T47D (cell line): ENCODE measurements at places on chromosomes 1 and 21.

DNA sequence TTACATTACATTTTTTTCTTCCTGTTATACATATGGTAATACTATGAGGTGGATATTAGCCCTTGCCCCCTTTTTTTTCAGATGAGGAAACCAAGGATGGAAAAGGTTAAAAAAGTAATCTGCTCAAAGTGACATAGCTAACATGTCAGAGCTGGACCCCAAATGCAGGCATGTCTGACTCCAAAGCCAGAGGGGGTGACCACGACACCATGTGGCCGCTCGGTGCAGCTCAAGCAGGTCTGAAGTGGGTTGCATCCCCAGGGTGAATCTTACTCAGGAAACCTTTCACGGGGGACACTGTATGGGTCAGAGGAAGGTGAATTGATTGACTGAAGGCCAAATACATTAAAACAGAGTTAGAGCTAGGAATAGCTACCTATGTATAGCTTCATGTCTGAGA, 34.8 kb downstream of the CD34 start:
- no peak for DNase-seq

GRCh38 chr1:214540324-214540723, 11.1 kb downstream of the PTPN14 start:
- no peak for DNase-seq

- DNase-seq: no peak
Measured at GRCh38 chr1:174165471-174166137, 6.3 kb downstream of the RABGAP1L start.

GRCh38 chr21:29433366-29434059, 134.8 kb downstream of the BACH1 start:
- DNase-seq: peak; percentile 85

DNA sequence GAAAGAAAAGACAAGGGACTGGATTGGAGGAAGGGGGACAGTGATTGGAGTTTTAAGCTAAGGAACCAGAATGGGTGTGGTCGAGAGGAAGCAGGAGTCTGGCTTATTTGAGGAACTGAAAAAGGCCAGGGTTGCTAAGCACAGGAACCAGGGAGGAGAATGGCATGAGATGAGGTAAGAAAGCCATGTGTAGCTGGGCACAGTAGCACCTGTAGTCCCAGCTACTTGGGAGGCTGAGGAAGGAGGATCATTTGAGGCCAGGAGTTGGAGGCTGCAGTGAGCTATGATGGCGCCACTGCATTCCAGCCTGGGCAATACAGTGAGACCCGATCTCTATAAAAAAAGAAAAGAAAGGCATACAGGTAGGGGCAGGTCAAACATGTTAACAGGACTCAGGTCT, 8.1 kb upstream of the KHDRBS1 start:
- DNase-seq: no peak

DNA sequence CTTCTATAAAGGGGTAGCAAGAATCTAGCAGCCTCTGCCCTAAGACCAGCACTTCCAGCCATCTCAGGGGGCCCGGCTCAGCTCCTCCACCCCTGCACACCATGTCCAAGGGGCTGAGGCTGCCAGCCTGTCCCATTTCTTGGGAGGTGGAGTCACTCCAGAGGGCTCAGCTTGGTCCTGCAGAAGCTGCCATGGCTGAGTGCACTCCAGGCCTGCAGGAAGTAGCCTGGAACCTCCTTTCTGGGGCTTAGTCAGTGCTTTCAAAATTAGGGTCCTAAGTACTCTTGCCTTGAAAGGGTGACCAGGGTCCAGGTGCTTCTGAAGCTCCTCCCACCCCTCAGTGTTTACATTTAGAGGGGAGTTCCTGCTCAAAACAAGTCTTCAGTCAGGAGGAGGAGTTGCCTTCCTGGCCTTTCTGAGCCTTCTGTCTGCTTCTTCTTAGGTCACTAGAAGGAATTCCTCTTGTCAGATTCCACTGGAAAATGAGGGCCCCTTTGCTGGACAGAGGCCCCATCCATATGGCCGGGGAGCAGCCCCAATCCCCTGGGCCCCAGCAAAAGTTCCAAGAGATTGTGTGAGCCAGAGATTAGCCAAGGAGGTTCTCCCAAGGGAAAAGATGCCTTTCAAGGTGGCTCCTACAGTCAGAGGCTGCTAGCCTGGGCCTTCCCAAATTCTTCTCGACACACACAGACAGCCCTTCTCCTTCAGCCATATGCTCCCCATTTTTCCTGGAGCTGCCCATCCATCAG, 128.1 kb upstream of the VAMP3 start:
- no peak for DNase-seq

- no peak for DNase-seq
Measured at GRCh38 chr1:9320520-9321479, 28.1 kb downstream of the SPSB1 start.

DNA sequence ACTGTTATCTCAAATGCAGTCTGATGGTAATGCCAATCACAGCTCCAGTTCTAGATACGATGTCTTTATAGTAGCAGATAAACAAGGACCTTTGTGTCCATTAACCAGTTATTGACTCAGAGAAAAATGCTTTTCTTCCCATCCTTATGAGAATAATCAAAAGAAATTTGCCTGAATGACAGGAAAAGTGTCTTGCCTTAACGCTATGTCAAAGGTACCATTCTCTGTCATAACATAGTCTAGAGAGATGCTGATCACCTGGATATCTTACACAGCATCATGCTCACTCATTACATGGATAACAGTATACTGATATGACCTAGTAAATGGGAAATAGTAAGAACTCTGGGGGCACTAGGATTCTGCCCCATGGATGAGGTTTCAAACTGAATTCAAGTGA, 151.7 kb upstream of the NEGR1 start:
- no peak for DNase-seq

GRCh38 chr1:205767248-205767647, 8.0 kb downstream of the RAB29 start:
- no peak for DNase-seq

DNA sequence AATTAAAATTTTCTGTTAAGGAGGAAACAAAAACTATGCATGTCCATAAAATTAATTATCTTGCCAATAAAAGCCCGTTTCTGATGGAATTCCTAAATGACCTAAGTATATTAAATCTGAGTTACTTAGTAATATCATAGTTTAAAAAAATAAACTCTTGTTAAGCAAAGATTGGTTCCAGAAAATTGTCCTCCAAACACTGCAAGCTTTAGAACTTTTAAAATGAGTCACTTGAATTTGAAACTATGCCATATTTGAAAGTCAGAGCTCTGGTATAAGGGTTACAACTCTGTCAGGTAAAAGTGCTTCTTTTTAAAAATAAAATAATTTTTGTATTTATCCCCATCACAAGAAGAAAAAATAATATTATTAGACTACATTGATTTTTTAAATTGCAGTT, 409.5 kb downstream of the PLPP3 start:
- DNase-seq: no peak

GRCh38 chr1:44059212-44059611, 27.9 kb upstream of the SLC6A9 start:
- DNase-seq: no peak

GRCh38 chr1:11908095-11908675, 18.0 kb downstream of the KIAA2013 start:
- peak; percentile 18 for DNase-seq

- DNase-seq: no peak
Measured at GRCh38 chr21:45994759-45995685, 13.5 kb downstream of the COL6A1 start.

DNA sequence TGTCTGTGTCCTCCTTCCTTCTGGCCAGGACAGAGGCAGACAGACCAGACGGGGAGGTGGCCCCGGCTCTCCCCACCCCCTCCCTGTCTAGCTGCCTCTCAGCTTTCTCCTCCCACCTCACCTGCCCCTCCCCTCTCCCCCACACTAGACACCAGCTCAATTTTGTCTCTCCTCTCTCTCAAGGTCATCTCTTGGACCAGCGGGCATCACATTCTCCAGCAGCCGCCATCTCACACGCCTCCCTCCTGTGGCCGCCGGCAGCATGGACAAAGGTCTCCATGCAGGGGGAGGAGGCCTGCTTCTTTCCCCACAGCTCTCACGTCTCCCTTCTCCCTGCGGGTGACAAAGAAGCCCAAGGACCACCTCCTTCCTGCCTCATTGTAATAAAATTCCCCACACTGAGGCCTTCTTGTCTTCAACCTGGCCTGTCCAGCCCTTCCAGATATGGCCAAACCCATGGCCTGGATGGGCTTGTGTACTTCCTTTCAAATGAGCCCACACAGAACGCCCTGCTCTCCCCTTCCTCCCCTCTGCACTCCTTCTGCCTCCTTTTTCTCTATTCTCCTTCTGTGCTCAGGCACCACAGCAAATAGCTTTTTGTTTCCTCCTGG, 14.6 kb downstream of the OPTC start:
- no peak for DNase-seq

- no peak for DNase-seq
Measured at GRCh38 chr1:192080684-192081083, 77.6 kb upstream of the RGS18 start.

DNA sequence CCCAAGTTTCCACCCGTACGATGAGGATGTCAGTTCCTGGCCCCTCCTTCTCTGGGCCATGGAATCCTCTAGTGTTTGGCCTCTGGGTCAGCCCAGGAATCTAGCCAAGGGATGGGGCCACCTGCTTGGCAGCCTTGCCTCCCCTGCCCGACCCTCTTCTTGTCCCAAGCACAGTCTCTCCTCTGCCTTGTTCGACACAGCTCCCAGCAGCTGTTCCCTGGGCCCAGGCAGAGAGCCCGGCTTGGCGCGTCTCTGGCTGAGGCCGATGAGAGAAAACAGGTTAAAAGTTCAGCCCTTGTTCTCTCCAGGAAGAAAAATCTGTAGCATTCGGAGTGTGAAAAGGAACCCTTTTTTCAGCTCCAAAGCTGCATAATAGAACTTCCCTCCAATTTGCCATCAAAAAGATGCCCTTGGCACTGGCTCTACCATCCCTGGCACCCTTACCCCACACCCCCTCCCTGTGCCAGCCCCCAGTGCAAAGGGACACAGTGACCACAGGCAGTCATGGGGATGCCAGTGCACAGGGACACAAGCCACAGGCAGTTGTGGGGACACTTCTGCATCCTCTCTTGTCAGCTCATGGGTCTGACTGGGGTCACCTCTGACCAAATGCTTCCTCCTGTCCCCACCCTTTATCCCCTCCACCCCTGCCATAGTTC, 68.4 kb downstream of the EPHB2 start:
- DNase-seq: no peak

- peak; percentile 27 for DNase-seq
Measured at GRCh38 chr1:42456754-42457089, 379 bp downstream of the PPCS start.

- peak; percentile 35 for DNase-seq
Measured at GRCh38 chr1:210587566-210587965, 258.9 kb downstream of the HHAT start.

GRCh38 chr1:29275435-29275834, 39.1 kb downstream of the PTPRU start:
- DNase-seq: no peak

DNA sequence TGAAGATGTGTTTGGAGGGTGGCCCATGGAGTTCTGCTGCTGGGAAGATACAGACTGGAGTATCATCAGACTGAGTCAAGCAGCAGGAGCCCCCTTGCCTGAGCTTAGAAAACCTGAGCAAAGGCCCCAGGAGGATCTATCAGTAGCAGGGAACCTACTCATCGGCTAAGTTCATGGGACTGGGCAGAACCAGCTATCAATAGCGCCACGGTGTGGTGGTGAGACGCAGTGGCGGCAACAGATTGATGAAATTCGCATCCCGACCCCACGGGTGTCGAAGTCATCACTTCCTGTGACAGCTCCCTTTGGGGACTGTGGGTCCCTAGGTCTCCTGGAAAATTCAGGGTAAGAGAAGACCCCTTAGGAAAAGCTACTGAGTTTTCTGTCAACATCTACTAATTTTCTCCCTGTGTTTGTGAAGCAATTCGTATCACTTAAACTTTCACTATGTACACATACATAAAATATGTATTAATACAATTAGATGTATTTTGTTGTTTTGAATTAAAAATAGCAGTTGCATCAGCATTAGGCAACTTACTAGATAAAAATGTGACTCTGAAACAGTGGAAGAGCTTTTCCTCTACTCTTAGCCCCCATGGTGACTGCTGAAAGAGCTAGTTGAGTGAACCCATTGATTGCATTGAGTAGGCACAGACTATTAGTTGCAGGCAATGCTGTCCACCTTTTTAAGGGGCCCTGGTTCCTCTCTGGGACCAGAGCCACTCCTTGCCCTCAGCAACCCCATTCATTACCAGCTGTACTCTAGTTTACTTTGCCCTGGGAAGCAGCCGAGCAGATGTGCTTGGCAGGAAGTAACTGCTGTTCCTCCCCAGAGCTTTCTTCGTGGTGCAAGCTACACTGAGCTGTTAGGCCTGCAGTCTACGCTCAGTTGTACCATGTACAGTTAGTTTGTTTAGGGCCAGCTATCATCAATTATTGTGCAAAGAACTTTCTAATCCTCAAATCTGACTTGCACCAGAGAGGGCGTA, 7.3 kb upstream of the CACNA1S start:
- DNase-seq: peak; percentile 74

- no peak for DNase-seq
Measured at GRCh38 chr1:6035303-6035702, 10.4 kb upstream of the KCNAB2 start.

- no peak for DNase-seq
Measured at GRCh38 chr1:182681568-182681912, 2.8 kb downstream of the RGS8 start.

- no peak for DNase-seq
Measured at GRCh38 chr1:155174324-155175280, 953 bp downstream of the TRIM46 start.

DNA sequence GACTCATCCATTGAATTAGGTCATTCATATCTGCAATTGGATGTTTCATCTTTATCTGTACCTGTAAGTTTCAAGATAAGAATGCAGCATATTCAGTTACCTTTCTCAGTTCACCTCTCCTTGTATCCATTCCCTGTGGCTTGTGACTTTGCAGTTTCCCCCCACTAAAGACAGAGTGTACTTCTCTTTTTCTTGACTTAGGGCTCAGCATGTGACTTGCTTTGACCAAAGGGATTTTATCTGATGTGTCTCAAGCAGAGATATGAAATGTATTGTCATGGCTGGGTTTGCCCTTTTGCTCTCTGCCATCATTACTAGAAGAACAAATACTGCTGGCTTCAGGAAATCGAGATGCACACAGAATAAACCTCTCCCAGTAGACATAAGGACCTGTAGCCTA, 754.8 kb downstream of the ADGRL2 start:
- no peak for DNase-seq

- DNase-seq: no peak
Measured at GRCh38 chr1:41662765-41663437, 178.4 kb upstream of the EDN2 start.
